Kidney glomerular epithelial cell (primary cell): ENCODE measurements at places on chromosomes 4 and X.

GRCh38 chrX:116499780-116500179, 37.0 kb upstream of the CT83 start:
- DNase-seq, result no peak

DNA sequence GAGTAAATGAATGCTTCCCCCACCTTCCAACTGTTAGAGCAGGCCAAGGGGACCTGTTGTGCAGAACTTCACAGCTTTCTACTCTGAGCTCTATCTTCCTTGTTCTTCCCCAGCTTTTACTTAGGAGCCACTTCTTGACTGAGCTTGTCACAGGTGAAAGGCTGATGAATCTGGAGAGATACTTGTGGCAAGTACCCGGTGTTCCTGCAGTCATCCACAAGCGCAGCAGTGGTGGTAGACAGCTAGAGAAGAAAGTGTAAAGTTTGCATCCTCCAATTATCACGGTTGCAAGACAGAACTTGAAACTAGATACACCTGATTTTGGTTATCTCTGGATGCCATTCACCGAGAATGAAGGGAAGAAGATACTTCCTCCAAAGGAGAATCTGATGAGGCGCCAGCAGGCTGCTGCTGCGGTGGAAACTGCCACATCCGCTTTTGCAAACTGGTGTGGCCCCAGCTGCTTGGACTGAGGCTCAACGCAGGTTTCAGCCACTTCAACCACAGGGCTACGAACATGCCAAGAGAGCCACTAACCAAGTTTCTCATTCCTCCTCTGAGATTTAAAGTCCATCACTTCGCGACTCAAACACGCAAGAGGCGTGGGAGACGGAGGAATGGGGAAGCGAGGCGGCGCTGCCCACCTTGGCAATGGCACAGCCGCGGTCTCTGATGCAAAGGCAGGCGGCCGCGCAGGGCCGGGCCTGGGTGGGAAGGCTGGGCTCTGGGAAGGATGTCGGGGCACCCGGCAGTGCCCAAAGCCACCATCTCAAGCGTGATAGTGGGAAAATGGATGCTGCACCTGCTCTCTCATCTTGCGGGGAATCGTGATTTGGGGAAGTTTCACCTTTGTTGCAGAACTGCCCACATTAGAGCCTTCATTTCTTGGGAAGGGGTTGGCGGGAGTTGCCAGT, 1.3 kb upstream of the FHIP1A start:
- DNase-seq, result no peak

DNA sequence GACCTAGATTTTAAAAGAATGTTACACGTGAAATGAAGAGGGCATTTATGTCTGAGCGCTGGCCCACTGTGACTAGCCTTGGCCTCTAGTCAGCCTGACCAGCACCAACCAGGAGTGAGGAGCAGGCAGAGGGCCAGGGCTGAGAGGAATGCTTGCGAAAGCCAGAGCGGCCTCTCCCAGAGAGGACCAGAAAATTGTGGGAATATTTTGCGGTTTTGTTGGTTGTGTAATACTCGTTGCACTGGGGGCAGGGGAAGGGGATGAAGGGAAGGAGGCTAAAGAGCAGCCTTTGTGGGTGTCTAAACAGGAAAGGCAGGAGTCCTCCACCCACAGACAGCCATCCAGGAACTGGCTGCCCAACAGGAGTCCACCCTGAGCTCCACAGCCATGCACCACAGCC, 3.8 kb downstream of the GABRE start:
- no peak for DNase-seq

- no peak for DNase-seq
Measured at GRCh38 chrX:106615041-106615440, 3.3 kb downstream of the RADX start.

DNA sequence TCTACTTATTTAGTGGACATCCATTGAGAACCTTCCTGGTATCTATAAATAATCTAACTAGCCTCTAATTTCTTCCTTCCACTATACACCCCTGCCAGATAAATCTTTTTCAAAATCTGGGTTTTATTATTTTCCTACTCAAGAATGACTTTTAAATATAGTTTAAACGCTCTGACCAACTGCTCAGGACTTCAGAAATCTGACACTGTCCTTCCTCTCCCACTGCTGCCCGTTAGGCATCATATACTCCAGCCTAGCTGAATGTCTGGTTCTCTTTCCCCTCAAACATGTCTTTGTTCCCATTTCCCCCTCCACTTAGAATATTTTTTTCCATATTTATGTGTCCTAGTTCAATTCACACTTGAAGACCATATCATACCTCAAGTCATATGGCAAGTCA, 35.2 kb upstream of the CBLL2 start:
- no peak for DNase-seq

GRCh38 chrX:38804432-38804681, 3.1 kb downstream of the MID1IP1 start:
- DNase-seq, result no peak

- no peak for DNase-seq
Measured at GRCh38 chr4:78780093-78780492, 3.9 kb downstream of the BMP2K start.

GRCh38 chrX:23742174-23742696, 841 bp downstream of the ACOT9 start:
- peak; percentile 43 for DNase-seq

- no peak for DNase-seq
Measured at GRCh38 chrX:375181-376036, 11.3 kb downstream of the PPP2R3B start.

DNA sequence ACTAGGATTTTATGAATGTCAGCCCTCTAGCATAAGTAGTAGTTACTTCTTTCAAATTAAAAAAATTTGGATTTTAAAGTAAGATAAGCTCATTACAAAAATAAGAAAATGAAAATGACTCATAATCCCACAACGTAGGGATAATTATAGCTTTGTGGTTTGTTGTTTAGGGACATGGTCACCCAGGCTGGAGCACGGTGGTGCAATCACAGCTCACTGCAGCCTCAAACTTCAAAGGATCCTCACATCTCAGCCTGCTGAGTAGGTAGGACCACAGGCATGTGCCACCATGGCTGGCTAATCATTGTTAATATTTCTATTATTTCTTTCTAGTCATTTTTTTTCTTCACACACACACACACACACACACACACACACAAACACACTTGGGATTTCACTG, 57.6 kb downstream of the PLAC1 start:
- DNase-seq, result peak; percentile 20

DNA sequence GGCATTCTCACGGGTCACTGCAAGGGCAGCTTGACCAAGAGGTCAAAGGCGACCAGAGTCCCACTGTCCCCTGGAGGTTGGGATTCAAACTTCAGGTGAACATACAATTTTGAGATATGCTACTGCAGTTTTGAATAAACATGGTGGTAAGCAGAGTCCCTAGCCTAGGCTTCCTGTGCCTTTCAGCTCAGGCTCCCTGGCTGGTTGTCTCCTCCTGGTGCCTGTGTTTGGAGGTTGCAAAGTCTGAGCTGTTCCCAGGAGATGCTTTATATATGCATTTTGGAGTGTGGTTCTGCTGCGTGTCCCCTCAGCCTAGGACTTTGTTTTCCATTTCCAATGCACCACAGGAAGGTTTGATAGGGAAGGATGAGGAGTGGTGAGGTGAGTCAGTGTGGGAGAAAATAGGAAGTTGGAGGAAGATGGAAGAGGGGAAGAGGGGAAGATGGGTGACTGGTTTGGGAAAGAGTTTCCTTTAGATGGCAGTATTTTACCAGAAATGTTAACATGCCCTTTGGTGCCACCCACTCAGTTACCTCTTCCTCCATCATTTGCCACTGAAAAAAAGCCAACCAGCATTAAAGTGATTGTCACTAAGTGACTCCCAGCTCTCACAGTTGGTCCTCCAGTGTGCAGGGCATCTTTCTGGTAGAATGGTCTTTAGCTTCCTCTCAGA, 211.7 kb upstream of the AGTR2 start:
- no peak for DNase-seq

DNA sequence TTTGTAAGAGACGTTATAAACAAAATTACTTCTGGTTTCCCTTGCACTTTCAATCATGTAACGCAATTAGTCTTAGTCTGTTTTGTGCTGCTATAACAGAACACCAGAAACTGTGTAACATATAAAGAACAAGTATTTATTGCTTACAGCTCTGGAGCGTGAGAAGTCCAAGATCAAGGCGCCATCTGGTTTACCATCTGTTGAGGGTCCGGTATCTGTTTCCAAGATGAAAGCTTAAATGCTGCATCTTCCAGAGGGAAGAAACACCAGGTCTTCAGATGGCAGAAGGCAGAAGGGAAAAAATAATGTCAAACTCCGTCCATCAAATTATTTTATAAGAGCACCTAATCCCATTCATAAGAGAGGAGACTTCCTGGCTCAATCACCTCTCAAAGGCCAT, 474.1 kb downstream of the PDGFC start:
- no peak for DNase-seq

GRCh38 chr4:183241322-183241640, 78.8 kb downstream of the CLDN22 start:
- DNase-seq, result no peak

GRCh38 chr4:142405695-142406498, 440.2 kb downstream of the INPP4B start:
- DNase-seq, result peak; percentile 56

DNA sequence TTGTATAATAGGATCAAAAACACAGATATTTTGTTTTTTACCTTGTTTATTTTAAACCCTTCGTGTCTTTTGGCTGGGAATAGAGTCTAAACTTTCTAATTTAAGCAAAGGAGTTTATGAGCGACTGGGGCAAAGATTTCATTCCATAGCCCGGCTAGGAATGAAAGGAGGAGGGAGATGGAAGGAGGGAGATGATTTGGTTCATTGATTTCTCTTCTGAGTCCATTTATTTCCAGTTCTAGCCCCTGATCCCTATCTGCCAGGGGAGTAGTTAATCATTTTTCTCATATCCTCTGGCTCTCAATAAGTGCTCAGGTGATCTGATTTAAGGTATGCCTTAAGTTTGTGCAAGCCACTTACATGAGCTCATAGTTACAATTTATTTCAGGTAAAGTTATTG, 120.0 kb downstream of the SPRY1 start:
- peak; percentile 20 for DNase-seq

DNA sequence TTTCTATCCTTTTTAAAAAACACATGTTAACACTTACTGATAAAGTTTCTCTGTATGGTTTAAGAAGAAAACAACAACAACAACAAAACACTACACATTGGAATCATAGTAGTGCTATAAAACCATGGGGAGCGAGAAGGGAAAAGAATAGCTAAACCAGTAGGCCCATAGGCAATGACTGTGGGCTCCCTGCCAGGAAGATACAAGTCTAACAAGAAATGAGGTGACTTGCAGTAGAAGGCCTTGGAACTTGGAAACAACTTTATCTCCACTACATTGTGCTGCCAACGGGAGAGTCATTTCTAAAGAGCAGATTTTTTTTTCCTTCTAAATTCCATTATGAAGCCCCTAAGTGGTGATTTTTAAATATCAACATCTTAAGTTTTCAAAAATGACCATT, 78.0 kb downstream of the GPC4 start:
- DNase-seq, result no peak

DNA sequence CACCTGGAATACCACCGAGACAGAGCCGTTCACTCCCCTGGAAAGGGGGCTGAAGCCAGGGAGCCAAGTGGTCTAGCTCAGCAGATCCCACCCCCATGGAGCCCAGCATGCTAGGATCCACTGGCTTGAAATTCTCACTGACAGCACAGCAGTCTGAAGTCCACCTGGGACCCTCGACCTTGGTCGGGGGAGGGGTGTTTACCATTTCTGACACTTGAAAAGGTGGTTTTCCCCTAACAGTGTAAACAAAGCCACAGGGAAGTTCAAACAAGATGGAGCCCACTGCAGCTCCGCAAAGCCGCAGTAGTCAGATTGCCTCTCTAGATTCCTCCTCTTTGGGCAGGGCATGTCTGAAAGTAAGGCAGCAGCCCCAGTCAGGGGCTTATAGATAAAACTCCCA, 243.2 kb downstream of the RASL11B start:
- DNase-seq, result no peak

- DNase-seq, result no peak
Measured at GRCh38 chr4:98470366-98470765, 188.0 kb downstream of the TSPAN5 start.

DNA sequence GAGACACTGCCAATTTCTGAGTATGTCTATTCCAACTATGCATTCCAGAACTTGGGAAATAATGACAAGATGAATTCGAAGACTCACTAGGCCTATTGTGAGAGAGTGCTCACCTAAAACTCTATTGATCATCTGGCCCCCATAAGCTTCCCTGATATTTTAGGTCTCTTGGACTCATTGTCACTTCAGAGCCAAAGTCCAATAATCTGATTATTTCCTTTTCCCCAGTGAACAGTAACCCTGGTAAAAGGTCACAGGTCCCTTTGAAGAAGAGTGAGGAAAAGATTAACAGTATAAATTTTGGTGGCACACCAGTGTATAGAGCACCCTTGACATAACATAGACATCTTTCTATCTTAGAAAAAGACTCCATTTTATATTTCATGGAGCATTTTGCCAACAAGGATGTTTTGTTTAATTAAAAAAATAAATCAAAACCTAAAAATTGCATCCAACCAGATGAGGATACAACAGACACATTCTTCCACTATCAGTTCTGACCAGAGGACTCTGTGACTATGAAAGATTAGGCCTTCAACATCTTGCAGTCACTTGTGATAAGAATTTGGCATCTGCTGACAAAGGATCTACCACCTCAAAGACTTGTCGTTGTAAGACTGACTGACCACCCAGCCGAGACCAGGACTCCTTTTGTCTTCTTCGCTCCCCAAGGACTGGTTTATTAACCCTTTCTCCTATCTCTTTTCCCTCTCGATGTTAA, 191.9 kb downstream of the MAB21L2 start:
- no peak for DNase-seq

GRCh38 chr4:85498068-85498733, 23.3 kb downstream of the ARHGAP24 start:
- DNase-seq, result peak; percentile 18

DNA sequence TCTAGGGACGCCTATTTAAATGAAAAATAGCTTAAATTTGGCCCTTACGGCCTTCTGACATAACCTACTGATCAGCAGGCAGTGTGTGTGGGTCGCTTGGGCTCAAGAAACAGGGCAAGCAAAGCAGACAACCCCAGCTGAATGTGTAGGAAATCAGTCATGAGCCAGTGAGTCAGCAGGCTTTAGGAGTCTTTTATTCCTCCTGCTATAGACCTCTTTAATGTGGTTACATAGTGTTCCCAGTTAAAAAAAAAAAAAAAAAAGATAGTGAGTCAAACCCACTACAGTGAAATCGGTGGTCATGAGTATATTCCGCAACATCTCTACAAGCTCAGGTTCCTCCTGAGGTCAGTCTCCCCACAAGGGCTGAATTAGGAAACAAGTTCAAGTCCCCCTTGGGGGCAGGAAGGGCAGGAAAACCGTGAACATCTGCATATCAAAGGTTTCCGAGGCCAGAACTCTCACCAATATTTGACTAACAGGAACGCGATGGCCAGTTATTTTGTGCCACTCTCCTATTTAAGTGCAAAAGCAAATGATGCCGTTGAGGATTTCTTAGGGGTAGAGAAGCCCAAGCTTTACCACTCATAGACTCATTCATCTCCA, 32.7 kb downstream of the ACSL1 start:
- DNase-seq, result peak; percentile 86

DNA sequence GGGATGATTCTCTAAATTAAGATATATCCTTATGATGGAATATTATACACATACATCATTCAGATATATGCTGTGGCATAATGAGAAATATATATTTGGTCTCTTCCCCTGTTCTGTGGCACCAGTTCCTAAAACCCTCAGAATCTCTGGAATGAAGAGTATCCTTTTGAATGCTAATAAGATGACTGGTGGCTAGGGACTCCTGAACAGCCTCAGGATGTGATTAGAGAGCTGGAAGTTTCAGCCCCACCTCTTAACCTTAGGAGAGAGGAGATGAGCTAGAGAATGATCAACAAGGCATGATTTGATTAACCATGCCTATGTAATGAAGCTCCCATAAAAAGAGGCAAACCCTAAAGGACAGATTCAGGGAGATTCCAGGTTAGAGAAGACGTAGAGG, 632.0 kb downstream of the IQCM start:
- DNase-seq, result no peak

GRCh38 chrX:38170556-38170955, 50.1 kb downstream of the SRPX start:
- no peak for DNase-seq
